ENCODE measurements at places on chromosomes 3 and 15. TPM values are rescaled to one million over a fixed set of nuclear protein-coding genes. Genes with fewer than 3 reads are reported as not detected.

DNA sequence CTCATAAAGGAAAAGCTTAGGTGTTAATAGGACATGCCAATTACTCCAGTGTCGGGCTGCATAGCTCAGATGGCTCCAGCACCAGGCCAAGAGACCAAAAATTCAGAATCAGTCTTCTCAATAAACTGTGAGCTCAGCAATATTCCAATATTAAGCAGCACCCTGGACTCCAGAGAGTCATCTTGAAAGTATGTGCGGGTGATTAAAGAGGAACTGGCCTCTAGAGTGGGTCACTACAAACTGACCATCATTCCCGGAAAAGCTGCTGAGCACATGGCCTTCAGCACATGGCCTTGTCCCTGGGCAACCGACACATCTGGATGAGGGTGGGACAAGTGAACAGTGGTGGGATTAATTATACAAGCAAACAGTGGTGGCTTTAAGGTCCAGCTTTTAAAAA is 59.0 kb downstream of the MAGI1 start:
- DNase-seq = peak; percentile 23

DNA sequence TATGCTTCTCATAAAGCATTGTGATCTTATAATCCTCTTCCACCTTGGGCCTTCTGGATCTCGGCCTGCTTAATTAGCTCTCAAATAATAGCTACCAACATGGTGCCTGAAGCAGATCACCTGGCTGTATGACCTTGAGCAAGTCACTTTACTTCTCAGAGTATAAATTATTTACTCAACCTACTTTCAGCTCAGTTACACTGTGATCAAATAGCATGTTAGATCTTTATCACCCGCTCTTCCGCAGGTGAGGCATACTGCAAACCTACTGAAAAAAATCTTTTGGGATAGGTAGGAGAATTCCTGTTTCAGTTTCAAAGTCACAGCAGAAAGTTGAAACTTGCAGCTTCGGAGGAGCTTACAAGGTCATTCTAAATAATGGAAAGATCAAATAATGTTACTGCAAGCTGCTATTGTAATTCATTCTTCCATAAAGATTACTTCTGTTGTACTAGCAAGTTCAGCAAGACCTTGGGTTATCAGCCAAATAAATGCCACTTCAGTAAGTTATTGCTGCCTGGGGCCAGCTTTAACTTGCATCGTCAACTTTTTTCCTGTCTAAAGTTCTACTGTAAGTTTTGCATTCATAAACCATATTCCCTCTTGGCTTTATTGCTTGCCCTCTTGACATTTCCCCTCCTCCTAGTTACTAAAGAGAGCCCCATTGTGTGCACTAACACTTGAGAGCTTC is 268.4 kb upstream of the ATP11B start:
- DNase-seq = no peak

CCDC191 gene
- polyA plus RNA-seq = 1.7 TPM

- DNase-seq = no peak
Observed at GRCh38 chr3:107868449-107868848, 222.4 kb downstream of the CD47 start.

GRCh38 chr3:181561139-181562031 is 150.3 kb upstream of the SOX2 start:
- no peak for DNase-seq

DNA sequence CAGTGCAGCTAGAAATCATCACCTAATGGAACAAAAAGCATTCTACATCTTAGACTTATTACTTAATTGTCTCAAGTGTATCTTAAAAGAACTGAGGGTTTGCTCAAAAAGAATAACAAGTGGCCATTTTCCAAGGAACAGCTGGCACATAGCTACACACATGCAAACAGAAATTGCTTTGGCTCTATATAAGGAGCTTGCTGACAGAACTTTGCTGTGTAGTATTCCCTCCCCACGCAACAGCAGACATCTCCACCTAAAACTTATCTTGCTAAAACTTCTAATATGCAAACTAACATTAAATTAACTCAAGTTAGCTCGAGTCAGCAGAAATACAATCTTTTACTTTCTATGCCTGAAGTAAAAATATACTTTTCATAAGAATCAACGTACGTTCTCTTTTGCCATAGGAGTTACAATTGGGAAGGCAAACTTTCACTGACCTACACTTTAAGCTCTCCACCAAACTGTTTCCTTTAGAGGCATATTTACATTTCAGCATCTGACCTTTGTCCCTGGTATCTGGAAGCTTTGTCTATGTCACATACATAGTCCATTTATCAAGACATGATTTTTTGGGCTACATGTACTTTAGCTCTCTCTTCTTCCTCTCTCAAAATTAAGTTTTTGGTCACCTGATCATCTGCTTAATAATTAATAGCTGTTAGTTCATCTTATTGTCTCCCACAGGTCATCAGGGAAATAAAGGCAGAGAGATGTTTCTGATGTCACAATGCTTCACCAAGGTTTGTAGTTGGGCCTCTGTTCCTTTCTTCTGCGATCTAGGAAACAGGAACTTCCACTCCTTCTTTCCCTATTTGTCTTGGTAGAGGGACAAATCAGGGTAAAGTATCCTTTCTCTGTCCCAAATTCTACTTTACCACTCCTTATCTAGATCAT is 163.4 kb upstream of the AGTR1 start:
- DNase-seq = no peak

- no peak for DNase-seq
Observed at GRCh38 chr3:184526088-184526433, 35.5 kb upstream of the EPHB3 start.

GRCh38 chr15:29490747-29491471 is 221.3 kb upstream of the NSMCE3 start:
- DNase-seq = no peak

DNA sequence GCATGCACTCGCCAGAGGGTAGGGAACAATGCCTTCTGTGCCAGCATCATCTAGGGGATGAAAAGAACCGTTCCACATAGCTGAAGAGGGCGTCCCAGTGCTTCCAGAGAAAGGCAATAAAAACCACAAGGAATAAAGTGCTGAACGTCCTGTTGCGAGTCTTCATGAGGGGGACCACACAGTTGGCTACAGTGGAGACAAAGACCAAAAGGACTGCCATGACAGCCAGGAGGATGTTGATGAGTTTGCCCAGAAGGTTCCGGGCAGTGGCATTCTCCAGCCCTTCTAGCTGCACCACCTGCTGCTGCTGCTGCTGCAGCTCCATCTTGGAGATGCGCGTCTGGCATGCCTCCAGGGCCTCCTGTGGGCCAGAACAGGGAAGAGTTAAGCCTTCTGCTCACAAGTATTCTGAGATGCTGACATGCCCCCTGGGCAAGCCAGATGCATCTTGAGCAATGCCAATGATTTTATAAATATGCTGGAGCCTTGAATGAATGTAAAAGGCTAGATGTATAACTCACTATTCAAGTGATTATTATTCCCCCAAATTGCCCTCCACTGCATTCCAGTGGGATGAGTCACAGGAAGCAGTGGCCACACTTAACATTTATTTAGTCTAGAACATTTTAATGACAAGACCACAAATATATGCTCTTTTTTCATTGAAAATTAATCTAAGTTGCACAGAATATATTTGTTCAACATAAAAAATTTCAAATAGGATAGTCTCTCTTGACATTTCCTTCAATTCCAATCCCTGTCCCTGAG is 45.1 kb upstream of the PLXND1 start:
- peak; percentile 20 for DNase-seq

CYP19A1 gene
- not detected for polyA plus RNA-seq

NSMCE3 gene
- 8.5 TPM for polyA plus RNA-seq

ARHGAP11A gene
- 9.1 TPM for polyA plus RNA-seq

GRCh38 chr3:38724392-38724736 is 74.9 kb upstream of the SCN5A start:
- DNase-seq = no peak

GRCh38 chr15:34043813-34044212 is 4.8 kb upstream of the AVEN start:
- no peak for DNase-seq

DNA sequence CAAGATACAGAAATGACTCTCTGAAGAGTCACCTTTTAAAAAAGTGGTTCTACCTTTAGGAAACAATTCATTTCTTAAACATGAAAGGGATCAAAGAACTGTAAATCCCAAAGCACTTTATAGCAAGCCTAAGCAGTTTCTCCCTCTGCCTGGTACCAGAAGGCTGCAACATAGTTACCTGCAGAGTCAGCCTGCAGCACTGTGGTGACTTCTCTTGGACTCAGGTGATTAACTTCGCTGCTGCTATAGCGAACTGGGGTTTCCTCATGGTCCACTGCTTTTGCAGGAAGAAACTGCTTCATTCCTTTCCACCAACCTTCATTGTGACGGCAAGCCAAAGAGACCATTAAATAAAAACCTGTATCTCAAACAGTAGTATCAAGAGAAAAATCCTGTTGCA is 37.3 kb downstream of the ST3GAL6 start:
- DNase-seq = no peak

DNA sequence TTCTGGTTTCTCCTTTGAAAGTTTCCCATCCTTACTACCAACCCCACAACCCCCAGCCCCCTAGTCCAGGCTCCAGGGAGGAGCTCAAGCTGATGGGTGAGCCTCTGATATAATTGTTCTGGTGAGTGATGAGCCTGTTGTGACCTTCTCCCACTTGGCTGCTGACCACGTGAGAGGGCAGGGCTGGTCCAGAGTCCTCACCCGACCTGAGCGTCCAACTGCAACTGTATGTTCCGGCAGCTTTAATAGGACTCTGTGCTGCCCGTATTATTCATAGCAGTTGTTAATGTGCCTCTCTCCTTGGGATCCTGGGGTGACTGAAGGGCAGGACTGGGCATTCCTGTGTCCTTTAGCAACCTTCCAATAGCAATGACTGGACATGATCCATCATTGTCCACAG is 56.2 kb downstream of the B3GNT5 start:
- no peak for DNase-seq

- DNase-seq = peak; percentile 79
Observed at GRCh38 chr3:156787926-156788663, 38.1 kb upstream of the LEKR1 start.
